ENCODE measurements at places on chromosomes 4 and X.

DNA sequence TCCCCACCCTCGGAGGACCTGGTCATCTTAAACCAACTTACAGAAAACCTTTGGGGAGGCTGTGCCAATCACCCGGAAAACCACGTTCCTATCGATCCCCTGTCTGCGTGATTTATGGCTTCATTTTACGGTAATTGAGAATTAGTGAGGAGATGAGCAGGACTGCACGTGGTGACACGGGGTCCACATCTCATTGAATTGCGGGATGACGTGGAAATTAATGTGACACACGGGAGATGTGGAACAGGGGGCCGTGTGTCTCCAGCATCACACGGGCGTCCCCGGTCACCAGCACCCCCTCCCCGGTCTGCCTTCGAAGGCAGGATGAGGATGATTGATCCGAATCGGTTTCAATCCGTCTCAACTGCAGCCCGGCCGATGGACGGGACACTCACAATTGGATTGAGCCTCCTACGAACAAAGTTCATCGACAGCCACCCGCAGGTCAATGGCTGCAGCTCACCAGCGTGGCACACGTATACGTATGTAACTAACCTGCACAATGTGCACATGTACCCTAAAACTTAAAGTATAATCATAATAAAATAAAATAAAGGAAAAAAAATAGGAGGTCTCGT is 160.3 kb downstream of the SHOX start:
- no peak for DNase-seq

DNA sequence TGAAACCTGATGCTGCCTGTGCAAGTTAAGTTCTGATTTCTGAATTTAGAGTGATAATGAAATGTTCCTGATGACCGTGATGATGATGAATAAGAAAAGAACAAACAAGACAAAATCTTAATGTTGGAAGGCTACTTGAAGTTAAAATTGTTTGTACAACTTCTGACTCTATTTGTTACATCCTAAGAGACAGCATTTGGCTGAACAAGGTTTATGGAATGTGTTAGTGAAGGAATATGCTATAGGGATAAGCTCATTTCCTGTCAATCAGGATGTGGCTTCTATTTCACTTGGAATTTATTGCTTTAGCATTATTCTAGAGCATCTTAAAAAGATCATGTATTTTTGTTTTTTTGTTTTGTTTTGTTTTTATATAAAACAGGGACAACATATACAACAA is 267.5 kb downstream of the FAT4 start:
- no peak for DNase-seq

DNA sequence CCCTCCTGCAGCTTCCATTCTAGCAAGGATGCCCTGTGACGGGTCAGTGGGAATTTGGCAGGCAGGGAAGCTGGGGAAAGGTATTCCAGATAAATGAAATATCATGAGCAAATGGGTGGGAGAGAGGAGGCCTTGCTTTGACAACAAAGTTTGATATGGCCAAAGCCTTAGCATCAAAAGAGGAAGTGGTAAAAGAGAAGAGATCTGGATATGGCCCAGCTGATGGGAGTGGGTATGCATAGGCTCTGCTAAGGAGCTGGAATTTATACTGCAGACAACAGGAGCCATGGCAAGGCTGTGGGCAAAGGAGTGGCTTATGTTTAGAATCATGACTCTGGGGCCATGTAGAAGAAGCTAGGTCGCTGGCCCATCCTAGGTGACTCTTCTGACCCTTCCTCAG is 89.2 kb downstream of the PJA1 start:
- DNase-seq, result no peak

DNA sequence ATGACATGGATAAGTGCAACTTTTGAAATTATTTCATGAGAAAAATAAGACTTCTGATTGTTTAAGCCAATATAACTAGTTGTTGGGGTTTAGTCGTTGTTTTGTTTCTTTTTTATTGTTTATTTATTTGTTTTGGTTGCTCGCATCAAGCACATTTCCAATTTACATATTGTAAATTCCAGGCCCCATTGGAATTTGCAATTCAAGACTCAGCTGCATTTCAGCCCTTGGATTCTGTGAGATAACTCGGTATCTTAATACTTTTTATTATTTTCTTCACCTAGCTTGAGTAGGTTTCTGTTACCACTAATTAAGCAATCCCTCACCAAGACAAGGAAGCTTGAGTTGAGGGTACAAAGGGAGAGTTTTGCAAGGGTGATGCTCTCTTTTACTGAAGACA is 318.3 kb upstream of the GATB start:
- no peak for DNase-seq

- no peak for DNase-seq
Measured at GRCh38 chr4:137312257-137312656, 220.0 kb downstream of the PCDH18 start.

GRCh38 chr4:35793045-35793722 is 451.1 kb downstream of the ARAP2 start:
- DNase-seq, result no peak

- no peak for DNase-seq
Measured at GRCh38 chr4:23384741-23385140, 505.1 kb downstream of the PPARGC1A start.

DNA sequence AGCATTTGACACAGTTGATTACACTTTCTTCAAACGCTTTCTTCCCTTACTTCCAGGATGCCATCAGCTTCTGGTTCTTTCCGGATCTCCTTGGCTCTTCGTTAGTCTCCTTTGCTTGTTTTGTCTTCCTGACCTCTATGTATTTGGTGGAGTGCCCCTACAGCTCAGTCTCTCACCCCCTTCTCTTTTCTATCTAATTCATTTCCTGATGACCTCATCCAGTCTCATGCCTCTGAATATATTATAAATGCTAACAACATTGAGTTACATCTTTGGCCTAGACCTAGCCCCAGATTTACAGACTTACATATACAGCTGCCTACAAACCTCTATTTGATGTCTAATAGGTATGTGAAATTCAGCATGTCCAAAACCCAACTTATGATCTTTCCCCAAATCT is 16.5 kb upstream of the LEF1 start:
- no peak for DNase-seq

DNA sequence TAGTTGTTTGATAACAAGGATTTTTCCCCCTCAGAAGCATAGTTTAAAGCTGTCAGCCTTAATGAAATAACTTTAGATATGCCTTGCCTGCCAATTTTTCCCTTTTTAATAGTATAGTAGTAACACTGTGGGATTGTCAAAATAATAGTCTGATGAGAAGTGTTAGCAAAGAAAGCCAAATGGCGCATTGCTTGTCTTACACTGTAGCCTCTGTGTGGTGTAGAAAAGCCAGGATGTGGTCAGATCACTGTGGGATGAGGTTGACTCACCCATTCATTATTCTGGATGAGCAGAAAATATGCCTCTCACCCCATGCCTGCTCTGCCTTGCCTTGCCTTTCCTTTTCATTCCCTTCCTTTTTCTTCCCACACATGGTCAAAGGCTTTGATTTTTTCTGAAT is 257.8 kb upstream of the NRK start:
- no peak for DNase-seq

DNA sequence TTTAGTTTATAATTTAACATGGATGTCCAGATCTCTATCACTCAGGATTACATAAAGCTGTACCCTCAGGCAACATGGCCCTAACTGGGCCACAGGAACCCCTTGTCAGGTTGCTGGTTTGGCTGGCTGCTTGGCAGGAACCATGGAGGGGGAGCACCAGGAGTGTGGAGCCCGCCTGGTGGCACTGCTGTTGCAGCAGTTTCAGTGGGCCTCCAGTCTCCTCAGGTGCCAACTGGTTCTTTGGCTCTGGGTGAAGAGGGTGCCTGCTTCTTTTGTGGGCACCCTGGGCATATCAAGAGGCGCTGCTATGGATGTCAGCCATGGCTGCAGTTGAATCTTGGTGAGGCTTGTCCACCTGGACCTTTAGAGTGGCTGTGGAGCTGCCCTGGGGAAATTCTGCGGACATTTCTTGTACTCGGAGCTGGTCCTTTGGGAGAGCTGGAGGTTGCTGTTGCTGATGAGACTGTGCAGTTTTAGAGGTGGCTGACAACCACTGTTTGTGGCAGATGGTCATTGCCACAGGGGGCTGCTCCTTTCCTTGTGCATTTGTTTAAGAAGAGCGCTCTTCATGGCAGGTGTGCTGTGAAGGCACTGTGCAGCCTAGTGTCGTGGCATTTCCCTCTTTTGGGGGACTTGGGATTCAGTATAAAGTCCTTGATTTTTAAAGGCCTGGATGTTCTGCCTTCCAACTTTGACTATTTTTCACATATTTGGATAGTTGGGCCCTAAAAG is 10.3 kb upstream of the SMIM14 start:
- DNase-seq, result no peak

- DNase-seq, result no peak
Measured at GRCh38 chrX:69130439-69130838, 34.8 kb downstream of the PJA1 start.

DNA sequence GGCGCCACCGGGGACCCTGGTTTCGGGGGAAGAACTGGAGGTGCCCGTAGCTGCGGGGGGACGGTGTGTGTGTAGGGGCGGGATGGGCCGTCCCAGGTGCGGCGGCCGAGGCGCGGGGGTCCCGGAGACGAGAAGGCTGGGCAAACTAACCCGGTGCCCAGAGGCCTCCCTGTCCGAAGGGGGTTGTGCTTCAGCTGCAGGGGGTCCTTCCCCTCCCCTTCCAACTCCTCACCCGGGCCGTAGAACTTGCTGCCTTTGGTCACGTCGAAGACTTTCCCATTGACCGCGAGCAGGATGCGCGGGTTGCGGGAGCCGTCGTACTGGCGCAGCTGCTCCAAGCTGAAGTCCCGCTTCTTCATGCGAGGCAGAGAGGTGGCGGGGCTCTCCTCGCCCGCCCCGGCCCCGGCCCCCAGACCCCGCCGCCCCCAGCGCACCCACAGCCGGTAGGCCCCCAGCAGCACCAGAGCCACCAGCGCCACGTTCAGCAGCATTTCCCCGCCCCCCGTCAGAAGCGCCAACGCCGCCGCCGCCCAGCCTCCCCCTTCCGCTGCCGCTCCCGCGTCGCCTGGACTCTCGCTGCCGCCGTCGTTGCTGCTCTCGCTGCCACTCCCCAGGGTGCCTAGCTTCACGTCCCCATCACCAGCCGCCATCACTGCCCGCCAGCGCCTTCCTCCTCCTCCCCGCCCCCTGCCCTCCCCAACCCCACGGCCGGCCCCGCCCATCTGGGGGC is at the start of gene PGRMC2:
TSS of gene PGRMC2 (minus strand) at position 673 of the 730 bp plus-strand sequence. CDS start at position 650, 23 bp downstream.
- peak; percentile 70 for DNase-seq

DNA sequence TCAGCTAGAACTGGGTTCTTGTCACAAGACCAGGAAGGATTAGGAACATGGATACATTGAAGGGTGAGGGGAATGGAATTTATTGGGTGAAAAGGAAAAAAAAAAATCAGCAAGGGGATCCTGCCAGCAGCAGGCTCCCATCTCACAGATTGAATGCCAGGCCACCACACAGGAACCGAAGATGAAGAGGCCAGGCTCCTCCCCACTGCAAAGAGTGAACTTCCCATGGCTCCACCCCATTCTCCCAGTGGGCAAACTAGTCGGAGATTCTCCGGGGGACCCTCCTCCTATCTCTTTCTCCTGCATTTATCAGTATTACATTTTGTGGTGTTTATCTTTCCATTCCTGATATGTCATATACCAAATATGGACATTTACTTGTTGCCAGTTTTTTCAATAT is 46.0 kb upstream of the MAGED1 start:
- no peak for DNase-seq

DNA sequence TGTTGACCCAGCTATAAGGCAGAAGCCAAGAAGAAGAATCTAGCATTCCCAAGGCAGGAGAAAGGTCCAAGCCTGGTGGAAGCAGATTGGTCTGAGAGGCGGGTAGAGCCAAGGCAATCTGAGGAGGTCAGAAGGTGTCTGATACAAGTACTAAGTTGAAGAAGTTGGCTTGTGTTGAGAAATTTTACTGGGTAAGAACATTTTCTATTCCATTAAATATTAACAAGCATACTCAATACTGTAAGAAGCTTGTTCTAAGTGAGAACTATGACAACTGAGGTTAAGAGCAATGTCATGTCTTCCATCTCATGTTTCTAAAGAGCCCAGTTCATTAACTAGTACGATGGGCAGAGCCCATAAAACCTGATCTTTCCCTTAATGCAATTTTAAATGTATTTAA is 75.0 kb downstream of the FAM13A start:
- DNase-seq, result no peak

GRCh38 chr4:83228231-83228630 is 56.4 kb downstream of the COQ2 start:
- no peak for DNase-seq

- DNase-seq, result no peak
Measured at GRCh38 chr4:98626350-98626749, 32.1 kb downstream of the TSPAN5 start.

DNA sequence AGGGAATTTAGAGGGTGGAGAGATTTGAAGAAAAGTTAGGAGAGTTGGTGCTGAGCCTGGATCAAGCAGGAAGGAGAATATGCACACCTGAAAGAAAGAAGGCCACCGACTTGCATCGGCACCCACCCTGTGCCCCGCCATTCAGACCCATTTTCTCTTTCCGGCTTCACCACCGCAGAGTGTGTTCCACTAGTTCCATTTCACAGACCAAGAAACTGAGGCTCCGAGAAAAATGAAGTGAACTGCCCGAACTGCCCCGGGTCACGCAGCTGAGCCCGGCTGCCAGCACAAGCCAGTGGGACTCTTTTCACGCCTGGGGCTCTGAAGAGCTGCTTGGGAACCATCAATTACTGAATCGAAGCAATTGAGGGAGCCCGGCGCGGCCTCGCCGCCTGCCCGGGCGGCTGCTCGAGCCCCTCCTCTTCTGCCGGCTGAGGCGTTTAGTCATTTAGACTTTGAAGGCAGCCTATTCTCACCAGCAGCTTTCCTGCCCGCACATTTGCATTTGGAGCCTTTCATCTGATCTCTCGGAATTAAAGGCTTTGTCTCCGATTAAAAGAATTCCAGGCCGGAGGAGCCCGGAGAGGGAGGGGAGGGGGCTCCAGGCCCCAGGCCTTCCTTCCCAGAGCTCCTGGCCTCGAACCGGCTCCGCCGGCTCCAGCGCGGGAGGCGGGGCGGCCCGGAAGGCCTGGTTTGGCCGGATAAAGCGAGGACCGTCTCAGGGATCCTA is 140.2 kb upstream of the PJA1 start:
- DNase-seq, result no peak

- no peak for DNase-seq
Measured at GRCh38 chrX:116841290-116841689, 378.5 kb upstream of the CT83 start.

DNA sequence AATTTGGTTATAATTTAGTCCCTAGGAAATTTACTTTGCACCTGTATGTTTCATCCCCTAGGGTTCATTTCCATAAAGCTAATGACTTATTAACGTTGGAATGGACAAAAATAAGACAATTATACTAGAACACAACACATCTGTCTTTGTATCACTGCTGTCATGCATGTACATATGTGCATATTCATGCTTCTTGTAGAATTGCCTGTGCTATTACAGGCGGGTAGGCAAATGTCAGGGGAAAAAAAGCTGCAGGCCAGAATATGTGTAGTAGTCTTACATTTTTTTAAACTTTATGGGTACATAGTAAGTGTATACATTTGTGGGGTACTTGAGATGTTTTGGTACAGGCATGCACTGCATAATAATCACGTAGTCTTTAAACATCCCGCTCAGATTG is 209.6 kb downstream of the NLGN4X start:
- DNase-seq, result no peak

GRCh38 chr4:159248384-159249178 is 145.7 kb downstream of the RAPGEF2 start:
- DNase-seq, result no peak

Data from sigmoid colon (tissue), 7 donors.